Endothelial cell (in vitro differentiated cells): ENCODE measurements at places on chromosomes 2 and 18.

DNA sequence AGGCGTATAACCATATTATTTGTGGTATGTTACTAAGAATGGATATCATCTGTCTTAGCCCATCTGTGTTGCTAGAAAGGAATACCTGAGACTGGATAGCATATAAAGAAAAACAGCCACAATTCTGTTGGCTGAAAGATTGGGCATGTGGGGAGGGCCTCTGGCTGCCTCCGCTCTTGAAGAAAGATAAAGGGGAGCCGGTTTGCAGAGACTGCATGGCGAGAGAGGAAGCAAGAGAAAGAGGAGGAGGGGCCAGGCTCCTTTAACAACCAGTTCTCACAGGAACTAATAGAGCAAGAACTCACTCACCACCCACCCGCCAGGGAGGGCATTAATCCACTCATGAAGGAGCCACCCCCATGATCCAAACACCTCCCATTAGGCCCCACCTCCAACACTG is 29.2 kb upstream of the UXS1 start:
- H3K27me3 ChIP-seq, result no peaks in the 10 kb centered on the region
- H3K4me1 ChIP-seq, result no peaks in the 10 kb centered on the region
- H3K36me3 ChIP-seq, result no peaks in the 10 kb centered on the region

GRCh38 chr2:86498468-86499260 is 57.5 kb downstream of the KDM3A start:
- no peak for DNase-seq
- H3K4me1 ChIP-seq, result no peaks in the 10 kb centered on the region
- no peak overlapping the region for H3K27ac ChIP-seq
- H3K27me3 ChIP-seq, result peaks cover 4% of the 10 kb centered on the region
- peaks cover 87% of the 10 kb centered on the region for H3K36me3 ChIP-seq

- H3K27me3 ChIP-seq, result peaks cover 25% of the 10 kb centered on the region
- peak; percentile 66 for DNase-seq
- peaks cover 4% of the 10 kb centered on the region for H3K36me3 ChIP-seq
- peaks cover 3% of the 10 kb centered on the region for H3K4me1 ChIP-seq
- no peak overlapping the region for H3K27ac ChIP-seq
Observed at GRCh38 chr18:37393945-37394609, 171.5 kb downstream of the CELF4 start.

DNA sequence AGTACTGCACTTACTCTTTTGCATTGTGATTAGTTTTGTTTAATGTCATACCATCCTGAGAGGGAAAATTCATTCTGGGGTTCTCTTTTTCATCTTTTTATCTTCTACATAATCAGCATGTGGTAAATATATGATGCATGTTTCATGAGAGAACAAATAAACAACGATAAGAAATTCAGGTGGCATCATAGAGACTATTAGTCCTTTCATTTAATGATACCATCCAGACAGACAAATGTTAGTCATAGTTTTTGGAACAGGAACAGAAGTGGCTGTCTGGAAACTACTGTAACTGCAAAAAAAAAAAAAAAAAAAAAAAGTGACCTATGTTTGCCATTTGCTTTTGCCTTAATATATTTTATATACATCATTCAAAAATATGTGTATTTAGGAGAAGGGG is 761.0 kb downstream of the EPHA4 start:
- H3K27me3 ChIP-seq, result no peaks in the 10 kb centered on the region
- no peaks in the 10 kb centered on the region for H3K36me3 ChIP-seq
- H3K4me1 ChIP-seq, result no peaks in the 10 kb centered on the region
- no peak overlapping the region for H3K27ac ChIP-seq

GRCh38 chr2:197311421-197312033 is 947 bp upstream of the ANKRD44 start:
- no peak overlapping the region for H3K27ac ChIP-seq
- no peak for DNase-seq
- peak overlapping the region; percentile 88 for H3K4me3 ChIP-seq
- peaks cover 32% of the 10 kb centered on the region for H3K4me1 ChIP-seq
- peaks cover 4% of the 10 kb centered on the region for H3K36me3 ChIP-seq

GRCh38 chr2:120398051-120398995 is 52.4 kb downstream of the INHBB start:
- H3K4me1 ChIP-seq, result no peaks in the 10 kb centered on the region
- H3K27ac ChIP-seq, result no peak overlapping the region
- DNase-seq, result no peak
- H3K27me3 ChIP-seq, result peaks cover 11% of the 10 kb centered on the region

DNA sequence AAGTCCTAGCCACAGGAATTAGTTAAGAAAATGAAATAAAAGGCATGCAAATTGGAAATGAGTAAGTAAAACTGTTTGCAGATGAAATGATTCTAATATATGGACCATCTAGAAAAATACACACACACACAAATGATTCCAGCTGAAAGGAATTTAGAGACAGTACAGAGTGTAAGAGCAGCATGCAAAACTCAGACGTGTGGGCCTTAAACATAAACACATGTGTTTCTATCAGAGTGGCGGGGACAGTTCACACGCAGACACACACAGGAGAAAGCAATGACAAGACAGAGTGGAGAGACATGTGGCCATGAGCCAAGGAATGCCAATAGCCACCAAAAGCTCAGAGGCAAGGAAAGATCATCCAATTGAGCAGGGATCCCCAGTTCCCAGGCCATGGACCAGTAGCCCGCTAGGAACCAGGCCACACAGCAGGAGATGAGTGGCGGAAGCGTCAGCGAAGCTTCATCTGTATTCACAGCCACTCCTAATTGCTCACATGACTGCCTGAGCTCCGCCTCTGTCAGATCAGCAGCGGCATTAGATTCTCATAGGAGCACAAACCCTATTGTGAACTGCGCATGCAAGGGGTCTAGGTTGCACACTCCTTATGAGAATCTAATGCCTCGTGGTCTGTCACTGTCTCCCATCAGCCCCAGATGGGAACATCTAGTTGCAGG is 155.4 kb downstream of the ARL4C start:
- no peaks in the 10 kb centered on the region for H3K4me1 ChIP-seq
- H3K36me3 ChIP-seq, result no peaks in the 10 kb centered on the region
- no peak for DNase-seq
- H3K27ac ChIP-seq, result no peak overlapping the region

- H3K36me3 ChIP-seq, result no peaks in the 10 kb centered on the region
- no peak overlapping the region for H3K27ac ChIP-seq
- H3K4me3 ChIP-seq, result no peak overlapping the region
- no peaks in the 10 kb centered on the region for H3K27me3 ChIP-seq
Observed at GRCh38 chr2:57862727-57863126, 183.9 kb upstream of the VRK2 start.

GRCh38 chr18:79961527-79962291 is 2.7 kb upstream of the HSBP1L1 start:
- peaks cover 11% of the 10 kb centered on the region for H3K27me3 ChIP-seq
- H3K36me3 ChIP-seq, result peaks cover 3% of the 10 kb centered on the region
- peaks cover 3% of the 10 kb centered on the region for H3K4me1 ChIP-seq
- no peak for DNase-seq

GRCh38 chr2:217218269-217219163 is 358.7 kb upstream of the TNP1 start:
- no peak for DNase-seq
- H3K27me3 ChIP-seq, result peaks cover 1% of the 10 kb centered on the region
- no peak overlapping the region for H3K27ac ChIP-seq
- no peaks in the 10 kb centered on the region for H3K36me3 ChIP-seq

- no peaks in the 10 kb centered on the region for H3K27me3 ChIP-seq
- H3K4me3 ChIP-seq, result no peak overlapping the region
- H3K4me1 ChIP-seq, result peaks cover 2% of the 10 kb centered on the region
Observed at GRCh38 chr2:26820932-26821331, 27.0 kb upstream of the DPYSL5 start.

DNA sequence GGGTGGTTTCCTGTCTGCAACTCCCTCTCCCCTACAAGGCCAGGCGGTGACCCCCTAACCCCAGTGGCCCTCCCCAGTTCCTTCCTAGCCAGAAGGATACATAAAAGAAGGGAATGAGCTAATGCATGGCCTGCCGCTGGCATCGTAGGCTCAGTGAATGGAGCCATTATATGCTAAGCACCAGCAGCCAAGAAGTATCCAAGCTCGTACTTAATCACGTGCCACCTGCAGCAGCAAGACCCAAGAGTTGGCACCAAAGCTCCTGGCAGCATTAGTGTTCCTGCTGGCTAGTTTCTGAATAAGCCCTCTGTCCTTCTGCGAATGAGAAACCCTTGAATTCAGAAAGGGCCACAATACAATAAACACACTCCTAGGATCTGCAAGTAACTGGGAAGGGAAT is 4.3 kb downstream of the DBI start:
- DNase-seq, result no peak
- H3K36me3 ChIP-seq, result peaks cover 54% of the 10 kb centered on the region
- H3K4me3 ChIP-seq, result no peak overlapping the region
- no peak overlapping the region for H3K27ac ChIP-seq
- H3K4me1 ChIP-seq, result peaks cover 11% of the 10 kb centered on the region

- peak overlapping the region; percentile 6 for H3K27ac ChIP-seq
- H3K36me3 ChIP-seq, result no peaks in the 10 kb centered on the region
- peaks cover 24% of the 10 kb centered on the region for H3K4me1 ChIP-seq
- H3K27me3 ChIP-seq, result peaks cover 17% of the 10 kb centered on the region
Observed at GRCh38 chr2:12718015-12718671, 1.4 kb downstream of the TRIB2 start.

DNA sequence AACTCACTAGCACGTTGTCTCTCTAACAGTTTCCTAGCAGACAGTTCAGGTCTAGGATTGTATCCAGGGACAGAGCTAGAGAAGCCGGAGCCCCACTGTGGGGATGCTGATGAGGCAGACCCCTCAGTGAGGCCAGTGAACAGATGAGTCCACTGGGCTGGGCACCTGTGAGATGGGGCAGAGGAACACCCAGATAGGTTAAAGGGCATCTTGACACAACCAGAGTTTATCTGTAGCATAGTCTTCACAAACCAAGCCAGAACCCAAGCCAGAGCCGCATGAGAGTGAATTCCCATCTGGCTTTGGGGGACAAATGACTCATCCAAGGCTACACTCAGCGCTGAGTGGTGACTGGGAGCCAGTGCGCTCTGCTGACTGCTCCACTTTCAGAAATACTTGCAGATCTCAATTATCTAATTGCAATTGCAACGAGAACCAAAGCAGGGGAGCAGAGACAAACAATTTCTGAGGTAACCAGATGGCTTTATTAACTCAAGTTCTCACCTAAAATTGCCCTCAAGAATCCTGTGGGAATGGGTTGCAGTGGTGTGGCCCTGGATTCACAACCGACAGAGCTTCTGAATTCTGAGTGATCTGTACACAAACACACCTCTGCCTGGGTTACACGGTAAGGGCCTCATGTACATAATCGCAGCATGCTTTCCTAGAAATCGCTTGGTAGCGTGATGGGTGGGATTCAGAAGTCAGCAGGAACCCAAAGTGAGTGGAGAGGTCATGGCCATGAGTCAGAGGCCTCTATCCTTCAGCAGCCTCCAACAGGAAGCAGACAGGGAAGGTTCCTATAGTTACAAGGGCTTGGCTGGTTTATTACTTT is 48.7 kb upstream of the MSH2 start:
- no peaks in the 10 kb centered on the region for H3K36me3 ChIP-seq
- no peak for DNase-seq
- no peak overlapping the region for H3K27ac ChIP-seq
- H3K27me3 ChIP-seq, result peaks cover 2% of the 10 kb centered on the region
- H3K4me1 ChIP-seq, result peaks cover under 1% of the 10 kb centered on the region

DNA sequence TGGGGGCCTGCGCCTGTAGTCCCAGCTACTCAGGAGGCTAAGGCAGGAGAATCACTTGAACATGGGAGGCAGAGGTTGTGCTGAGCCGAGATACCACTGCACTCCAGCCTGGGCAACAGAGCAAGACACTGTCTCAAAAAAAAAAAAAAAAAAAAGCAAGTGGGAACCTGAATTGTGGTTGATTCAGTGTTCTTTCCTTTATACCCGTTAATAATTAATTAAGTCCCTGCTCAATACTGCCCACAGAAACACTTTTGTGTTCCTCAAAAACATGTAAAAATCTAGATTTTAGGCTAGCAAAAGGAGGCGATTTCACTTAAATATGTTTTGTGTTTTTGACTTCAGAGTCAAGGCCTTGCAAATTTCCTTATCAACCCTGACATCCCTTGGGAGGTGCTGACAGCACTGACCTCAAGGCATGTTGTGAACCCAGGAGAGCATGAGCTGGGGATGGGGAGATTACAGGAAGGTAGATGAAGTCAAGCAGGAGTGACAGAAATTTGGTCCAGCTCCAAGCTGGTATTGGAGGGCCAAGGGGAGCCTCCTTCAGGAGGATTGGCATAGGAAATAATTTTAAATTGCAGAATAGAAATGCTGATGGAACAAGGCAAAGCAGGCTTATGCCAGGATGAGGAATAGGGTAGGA is 89.0 kb upstream of the PNPT1 start:
- no peak for DNase-seq
- peaks cover 2% of the 10 kb centered on the region for H3K27me3 ChIP-seq
- H3K4me1 ChIP-seq, result no peaks in the 10 kb centered on the region
- no peaks in the 10 kb centered on the region for H3K36me3 ChIP-seq

- H3K27me3 ChIP-seq, result no peaks in the 10 kb centered on the region
- H3K27ac ChIP-seq, result no peak overlapping the region
- H3K4me1 ChIP-seq, result no peaks in the 10 kb centered on the region
- no peak overlapping the region for H3K4me3 ChIP-seq
Observed at GRCh38 chr2:78845664-78846185, 179.8 kb upstream of the REG3G start.

DNA sequence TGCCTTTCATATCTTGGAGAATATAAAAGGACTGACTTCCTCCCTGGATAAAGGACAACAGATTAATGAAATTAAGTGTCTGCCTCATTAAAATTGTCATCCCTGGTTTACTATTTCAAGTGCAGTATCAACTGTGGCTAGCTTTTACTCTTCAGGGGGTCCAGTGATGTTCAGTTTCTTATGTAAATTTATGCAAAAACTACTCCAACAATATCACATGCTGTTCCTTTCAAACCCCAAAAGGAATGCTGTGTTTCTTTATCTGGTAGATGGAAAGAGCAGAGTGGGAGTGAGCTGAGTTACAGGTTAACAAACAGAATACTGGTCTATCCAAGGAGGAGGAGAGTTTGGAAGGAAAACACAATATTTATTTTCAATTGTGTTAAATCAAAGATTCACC is 283.7 kb upstream of the VWC2L start:
- H3K27ac ChIP-seq, result no peak overlapping the region
- no peaks in the 10 kb centered on the region for H3K36me3 ChIP-seq
- no peaks in the 10 kb centered on the region for H3K4me1 ChIP-seq

DNA sequence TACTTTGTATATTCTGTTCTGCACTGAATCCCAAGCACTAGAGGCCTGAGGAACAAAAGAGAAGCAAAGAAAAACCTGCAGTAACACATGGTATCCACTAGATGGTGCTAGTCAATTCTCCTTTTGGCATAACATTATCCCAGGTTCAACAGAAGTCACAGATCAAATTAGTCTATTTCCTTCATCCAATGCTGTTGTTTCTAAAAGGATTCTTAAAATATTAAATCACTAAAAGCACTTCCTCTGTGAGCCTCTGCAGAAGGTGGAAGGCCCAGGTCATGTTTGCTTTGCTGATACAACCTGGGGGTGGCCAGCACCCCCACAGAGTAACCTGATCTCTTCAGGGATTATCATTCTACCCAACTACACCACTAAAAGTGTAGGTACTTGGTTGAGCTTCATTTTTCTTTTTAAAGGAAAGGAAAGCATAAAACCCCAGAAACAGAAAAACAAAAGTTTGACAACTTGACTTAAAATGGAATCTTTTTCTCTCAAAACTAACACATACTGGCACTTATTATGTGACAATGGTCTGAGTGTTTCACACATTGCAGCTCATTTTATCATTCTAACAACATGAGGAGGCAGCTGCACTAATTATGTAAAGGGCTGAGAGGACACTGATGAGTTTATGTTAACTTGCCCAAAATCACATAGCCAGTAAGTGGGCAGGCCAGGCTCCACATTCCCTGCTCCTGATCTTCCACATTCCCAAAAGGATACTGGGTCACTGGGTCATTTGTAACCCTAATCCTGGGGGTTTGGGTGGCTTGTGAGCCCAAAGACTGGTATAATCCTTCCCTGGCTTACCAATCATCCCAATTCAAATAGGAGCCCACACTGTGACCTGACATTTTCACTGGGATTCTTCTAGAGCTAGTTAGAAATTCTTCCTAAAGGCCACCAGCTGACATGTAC is 66.8 kb upstream of the DNER start:
- H3K4me3 ChIP-seq, result no peak overlapping the region
- H3K4me1 ChIP-seq, result peaks cover 8% of the 10 kb centered on the region
- peak overlapping the region; percentile 34 for H3K27ac ChIP-seq
